ENCODE measurements at places on chromosomes 12 and 14. TPM values are rescaled to one million over a fixed set of nuclear protein-coding genes. Genes with fewer than 3 reads are reported as not detected.

DNA sequence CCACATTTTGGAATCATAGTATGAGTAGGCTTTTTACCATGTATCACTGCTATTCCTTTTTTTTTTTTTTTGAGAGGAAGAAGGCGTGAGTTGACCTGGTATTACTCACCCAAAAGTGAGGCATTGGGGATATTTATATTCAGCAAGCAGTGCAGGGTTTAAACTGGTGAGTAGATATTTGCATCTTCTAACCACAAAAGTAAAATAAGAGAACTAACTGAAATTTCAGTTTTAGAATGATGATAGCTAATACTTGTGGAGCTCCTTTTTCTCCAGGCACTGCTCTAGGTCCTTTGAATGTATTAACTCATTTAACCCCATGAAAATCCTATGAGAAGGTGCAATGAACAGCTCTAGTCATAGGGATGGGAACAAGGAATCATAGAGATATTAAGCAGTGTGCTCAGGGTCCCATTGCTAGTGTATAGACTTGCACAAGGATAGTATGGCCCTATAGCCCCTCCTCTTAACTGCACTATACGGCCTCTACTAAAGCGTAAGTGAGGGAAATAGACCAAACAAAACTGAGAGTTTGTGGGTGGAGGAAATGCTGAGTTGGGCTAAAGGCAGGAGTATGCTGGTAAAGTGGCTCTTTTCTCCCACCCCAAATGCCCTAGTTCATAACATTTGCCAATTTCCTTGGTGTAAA, 104.3 kb upstream of the MAX start:
- peak; percentile 61 for ATAC-seq

- ATAC-seq = no peak
Observed at GRCh38 chr12:130651188-130651959, 64.7 kb downstream of the RIMBP2 start.

- ATAC-seq = no peak
Observed at GRCh38 chr14:97544571-97544970, 747.4 kb downstream of the VRK1 start.

DNA sequence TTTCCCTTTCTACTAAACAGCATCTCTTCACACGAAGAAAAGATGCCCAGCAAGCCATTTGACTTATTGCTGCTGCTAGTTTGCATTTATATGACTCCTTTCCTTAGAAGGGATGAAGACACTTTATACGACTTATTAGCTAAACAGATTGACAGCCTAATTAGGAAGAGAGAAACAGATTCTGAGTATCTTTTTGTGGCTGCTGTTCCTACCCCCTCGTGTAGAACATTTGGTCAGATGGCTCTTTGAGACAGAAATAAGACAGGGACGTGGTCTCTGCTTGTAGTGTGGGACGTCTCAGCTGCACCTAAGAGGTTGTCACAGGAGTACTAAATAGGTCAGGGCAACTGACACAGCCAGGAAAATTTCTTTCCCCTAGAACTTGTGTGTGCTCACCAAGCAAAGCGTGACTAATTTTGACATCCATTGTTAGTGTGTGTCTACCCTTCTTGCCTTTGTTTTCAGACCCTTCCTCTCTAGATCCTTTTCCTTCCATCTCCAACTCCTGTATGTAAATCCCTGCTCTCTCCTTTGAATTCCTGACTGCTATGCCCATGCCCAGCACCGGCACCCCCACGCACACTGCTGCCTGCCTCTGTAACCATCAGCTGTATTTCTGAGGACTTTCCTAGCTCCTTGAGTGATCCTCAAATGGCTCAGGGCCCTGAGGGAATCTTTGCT, 83.2 kb downstream of the DAD1 start:
- no peak for ATAC-seq

Gene LTB4R2
- total RNA-seq = 82.9 TPM

Gene KRT74
- 0.12 TPM for total RNA-seq

Gene KCNA5
- total RNA-seq = not detected

Gene TMEM132D
- total RNA-seq = not detected

DNA sequence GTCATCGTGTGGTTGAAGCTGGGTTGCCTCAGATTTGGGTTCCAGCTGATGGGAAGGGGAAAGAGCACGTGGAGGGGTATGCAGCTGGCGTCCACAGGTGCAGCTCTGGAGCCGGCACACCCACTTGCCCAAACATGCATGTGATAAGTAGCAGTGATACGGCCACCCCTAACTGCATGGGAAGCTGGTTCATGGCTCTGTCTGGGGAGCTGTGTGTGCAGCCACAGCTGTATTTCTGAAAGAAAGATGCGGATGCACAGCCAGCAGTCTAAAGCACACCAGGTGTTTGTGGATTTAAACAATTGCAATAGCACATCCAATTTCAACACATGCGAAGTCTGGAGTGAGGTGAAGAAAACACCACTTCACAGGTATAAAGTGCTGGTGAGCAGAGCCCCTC, 181.4 kb downstream of the EFCAB11 start:
- ATAC-seq = no peak

Gene ACSS3
- 0.68 TPM for total RNA-seq

DNA sequence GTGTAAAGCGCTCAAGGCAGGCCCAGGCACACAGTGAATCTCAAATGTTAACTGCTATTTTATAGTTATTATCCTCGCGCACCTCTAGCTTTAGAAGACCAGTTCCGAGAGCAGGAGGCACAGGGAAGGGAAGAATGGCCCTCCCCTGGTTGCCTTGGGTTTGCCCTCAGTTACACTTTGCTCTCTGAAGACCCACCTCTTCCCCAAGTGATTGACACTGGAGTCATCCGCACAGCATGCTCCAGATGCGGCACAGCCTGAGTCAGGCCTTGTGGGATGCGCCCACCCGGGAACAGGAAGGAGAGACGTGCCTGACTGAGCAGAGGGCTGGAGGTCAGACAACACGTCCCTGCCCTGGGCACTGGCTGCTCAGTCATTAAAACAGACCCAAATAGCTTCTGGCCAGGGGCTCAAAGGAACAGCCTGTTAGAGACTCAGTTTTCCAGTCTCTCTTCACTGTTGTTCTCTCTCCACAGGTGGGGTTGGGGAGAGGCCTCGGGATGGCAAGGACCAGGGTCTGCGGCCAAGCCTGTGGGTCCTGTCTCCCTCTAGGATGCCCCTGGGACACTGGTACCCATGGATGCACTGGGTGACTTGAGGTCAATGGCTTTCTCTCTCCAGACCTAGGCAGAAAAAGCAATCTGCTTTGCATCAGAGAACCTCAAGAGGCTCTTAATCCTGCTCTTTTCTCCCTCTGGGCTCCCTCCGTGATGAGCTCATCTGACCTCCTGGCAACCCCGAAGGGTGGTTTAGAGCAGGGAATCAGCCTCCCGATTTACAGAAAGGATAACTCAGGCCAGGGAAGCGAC, 13.6 kb upstream of the MLXIP start:
- ATAC-seq = peak; percentile 37

DNA sequence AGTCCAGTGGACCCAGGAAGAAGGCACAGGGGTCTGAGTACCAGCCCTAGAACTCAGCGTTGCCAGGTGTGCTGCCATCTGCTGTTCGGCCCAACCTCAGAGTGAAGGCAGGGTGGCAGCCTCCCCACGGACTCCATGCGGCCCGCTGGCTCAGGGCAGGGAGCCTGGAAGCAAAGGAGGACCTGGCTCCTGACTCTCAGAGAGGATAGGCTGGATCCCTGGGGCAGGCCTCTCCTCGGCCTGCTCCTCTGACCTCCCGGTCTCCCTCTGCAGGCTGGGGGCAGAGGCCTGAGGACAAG, 10.1 kb downstream of the MCRS1 start:
- no peak for ATAC-seq

- no peak for ATAC-seq
Observed at GRCh38 chr14:50407111-50407812, 10.6 kb upstream of the CDKL1 start.

DNA sequence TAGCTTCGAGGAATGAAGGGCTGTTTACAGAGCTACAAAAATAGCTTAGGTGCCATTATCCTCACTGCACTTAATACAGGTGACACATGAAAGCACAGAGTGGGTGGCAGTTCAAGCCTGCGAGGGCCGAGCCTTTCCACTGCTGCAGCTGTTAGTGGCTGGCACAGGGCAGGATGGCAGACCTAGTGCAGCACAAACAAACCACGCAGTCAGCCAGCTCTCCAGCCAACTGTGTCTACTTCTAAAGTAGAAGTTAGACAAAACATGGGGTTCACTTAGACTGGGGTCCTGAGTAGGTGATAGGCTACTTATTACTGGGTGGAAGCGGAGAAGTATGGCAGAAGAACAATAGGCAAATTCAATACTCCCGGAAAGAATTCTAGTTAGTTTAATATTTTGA, 95.4 kb downstream of the DUSP16 start:
- no peak for ATAC-seq

GRCh38 chr12:92156139-92156538, 10.5 kb upstream of the BTG1 start:
- no peak for ATAC-seq

GRCh38 chr12:40033242-40033630, 72.6 kb downstream of the SLC2A13 start:
- ATAC-seq = no peak

Gene HOXC6
- total RNA-seq = 1.6 TPM

DNA sequence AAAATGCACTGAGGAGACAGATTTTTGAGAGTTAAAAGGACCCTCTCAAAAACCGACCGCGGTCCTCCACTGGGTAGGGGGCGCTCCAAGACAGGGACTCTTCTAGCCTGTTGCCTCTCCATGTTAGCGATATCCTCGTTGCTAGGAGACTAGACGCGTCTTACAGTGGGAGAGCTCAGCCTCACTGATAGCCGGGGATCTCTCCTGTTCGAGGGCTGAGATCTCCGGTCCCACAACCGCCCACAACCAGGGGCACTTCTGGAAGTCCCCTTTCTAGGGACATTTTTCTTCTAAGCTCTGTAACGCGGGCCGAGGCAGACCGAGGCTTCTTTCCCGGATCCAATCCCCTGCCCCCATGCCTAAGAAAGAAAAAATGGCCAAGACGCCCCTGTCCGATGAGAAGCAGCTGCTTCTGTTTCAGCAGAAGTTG, 21.3 kb downstream of the FKBP11 start:
- peak; percentile 77 for ATAC-seq

Gene OR11G2
- total RNA-seq = not detected

DNA sequence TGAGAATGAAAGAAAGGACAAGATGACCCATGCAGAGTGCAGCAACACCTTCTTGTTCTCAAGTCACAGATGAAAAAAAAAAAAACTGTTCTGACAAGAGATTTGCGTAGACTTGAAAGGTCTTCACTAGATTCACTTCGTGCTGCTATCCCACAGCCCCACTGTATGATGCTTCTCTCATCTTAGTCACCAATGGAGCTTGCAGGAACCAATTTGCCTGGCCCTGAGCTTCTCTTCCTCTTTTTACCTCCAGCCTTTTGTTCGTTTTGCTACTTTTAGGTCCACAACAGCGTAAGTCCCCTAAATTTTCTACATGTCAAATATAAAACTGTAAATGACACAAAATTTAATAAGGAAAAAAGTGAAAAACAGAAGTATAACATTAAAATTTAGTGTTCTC, 107.9 kb upstream of the NAP1L1 start:
- ATAC-seq = no peak

DNA sequence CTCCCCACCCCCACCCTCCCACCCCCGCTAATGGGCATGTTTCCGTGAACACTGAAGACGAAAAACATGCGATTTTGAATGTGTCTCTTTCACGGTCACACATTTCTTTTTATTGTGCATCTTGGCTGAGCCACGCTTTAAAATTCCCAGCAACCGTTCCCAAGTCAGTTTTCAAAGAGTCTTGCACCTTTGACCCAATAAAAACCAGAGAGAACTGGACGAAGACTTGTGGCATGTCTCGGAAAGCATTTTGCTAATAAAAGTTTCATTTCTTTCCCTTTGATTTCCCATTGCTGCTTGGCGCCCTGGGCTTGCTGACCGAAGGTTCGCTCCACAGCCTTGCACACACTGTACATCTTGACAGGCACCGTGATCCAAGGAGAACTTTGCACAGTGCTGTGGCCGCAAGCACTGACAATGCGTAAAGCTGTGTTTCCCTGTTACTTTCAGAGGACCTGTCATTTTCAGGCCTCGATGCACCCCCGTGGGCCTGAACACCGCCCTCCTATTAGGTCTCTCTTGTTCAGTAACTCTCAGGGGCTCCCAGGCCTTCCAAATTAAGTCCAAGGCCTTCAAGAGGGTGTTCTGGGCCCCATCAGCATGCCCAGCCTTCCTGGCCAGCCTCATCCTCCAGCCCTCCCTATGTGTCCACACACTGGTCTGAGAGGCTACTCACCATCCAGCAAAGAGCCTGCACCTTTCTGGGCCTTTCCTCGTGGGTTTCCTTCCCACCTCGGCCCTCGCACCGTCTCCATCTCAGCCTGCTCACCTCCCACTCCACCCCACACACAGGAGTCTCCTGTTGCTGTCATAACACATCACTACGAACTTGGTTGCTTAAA, 63.4 kb upstream of the DIO3 start:
- ATAC-seq = no peak

- no peak for ATAC-seq
Observed at GRCh38 chr12:108744021-108744897, 12.9 kb upstream of the CORO1C start.

- peak; percentile 29 for ATAC-seq
Observed at GRCh38 chr14:81529391-81529790, 4.3 kb downstream of the SEL1L start.

Gene SOCS4
- 11.0 TPM for total RNA-seq

GRCh38 chr12:132437252-132437932, 52.6 kb upstream of the FBRSL1 start:
- ATAC-seq = no peak

DNA sequence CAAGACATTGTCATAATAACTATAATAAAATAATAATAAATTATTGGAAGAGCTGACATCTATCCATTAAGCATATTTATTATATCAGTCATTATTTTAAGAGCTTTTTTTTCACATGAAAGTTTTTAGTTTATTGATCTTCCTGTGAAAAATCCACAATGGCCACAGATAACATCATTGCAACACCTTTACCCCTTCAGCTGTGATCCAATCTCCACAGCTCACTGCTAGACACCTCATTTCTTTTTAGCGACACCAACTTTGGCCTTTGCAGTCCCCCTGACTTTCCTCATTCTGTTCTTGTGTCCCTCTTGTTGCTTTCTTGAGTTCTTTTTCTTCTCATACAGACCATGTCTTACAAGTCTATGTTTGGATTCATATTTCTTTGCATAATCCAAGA, 67.4 kb downstream of the STON2 start:
- no peak for ATAC-seq

Gene VDR
- 18.0 TPM for total RNA-seq

Gene ENDOU
- total RNA-seq = 66.9 TPM

DNA sequence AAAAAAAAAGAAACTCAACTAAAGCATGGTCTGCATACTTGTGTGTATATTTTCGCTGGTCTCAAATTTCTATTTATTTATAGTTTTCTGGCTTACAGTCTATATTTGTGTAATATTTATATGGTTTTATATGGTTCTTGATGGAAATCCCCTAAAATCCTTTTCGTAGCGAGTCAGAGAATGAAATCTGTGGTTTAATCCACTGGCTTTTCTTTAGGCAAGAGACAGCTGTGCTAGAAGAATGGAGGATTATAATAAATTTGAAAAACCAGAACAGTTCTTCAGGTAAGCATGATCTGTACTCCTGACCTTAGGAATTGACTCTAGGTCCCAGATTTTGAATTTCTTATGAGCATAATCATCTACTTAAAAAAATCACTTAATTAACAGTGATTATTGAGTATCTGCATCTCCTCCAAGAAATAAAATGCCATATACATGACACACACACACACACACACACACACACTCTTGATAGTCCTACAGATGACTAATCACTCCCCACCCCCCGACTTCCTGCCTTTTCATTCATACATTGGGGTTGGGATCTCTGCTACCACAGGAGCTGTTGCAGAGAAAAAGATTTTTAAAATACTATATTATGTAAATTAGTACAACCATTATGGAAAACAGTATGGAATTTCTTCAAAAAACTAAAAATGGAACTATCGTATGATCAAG, 113.4 kb downstream of the CRADD start:
- ATAC-seq = no peak

- ATAC-seq = no peak
Observed at GRCh38 chr14:104142136-104142945, 4.0 kb downstream of the KIF26A start.

Gene CIDEB
- total RNA-seq = 27.4 TPM
